Natural killer cell treated with Interleukin-12 subunit alpha and Interleukin-12 subunit beta and Interleukin-15 and Interleukin-18, amount 100 ng/mL, for 72 hours (primary cell): ENCODE measurements at places on chromosomes 2 and 18. TPM values are rescaled to one million over a fixed set of nuclear protein-coding genes. Genes with fewer than 3 reads are reported as not detected.

The TMEM37 gene
- not detected for total RNA-seq

The DCC gene
- not detected for total RNA-seq

The IL37 gene
- not detected for total RNA-seq

The ANO7 gene
- total RNA-seq: 7.1 TPM

The GCKR gene
- total RNA-seq: not detected

The IL36B gene
- total RNA-seq: not detected

GRCh38 chr18:11480692-11481091 is 128.7 kb upstream of the SLC35G4 start:
- H3K36me3 ChIP-seq: no peaks in the 10 kb centered on the region
- no peak for DNase-seq
- H3K27ac ChIP-seq: no peak overlapping the region
- H3K27me3 ChIP-seq: no peaks in the 10 kb centered on the region

DNA sequence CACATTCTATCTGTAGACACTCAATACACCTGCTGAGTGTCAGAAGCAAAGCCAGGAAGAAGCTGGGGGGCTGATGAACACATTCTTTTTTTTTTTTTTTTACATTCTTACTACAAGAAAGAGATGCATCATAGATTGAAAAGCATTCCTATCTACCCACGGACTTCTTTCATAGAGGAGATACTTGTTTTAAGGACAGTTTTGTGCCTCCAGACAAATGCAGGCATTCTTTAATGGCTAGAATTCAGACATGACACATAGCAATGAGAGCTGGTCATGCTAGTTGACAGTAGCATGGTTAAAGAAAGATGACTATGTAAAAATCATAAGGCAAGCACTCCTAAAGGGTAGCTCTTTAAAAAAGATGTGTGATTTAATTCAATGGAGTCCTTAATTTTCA is 110.2 kb downstream of the EPHA4 start:
- DNase-seq: no peak
- H3K4me1 ChIP-seq: peaks cover 40% of the 10 kb centered on the region
- H3K27ac ChIP-seq: no peak overlapping the region
- no peaks in the 10 kb centered on the region for H3K36me3 ChIP-seq

GRCh38 chr18:65846107-65846506 is 95.3 kb downstream of the CDH7 start:
- no peak overlapping the region for H3K4me3 ChIP-seq
- H3K36me3 ChIP-seq: no peaks in the 10 kb centered on the region
- H3K27ac ChIP-seq: no peak overlapping the region

DNA sequence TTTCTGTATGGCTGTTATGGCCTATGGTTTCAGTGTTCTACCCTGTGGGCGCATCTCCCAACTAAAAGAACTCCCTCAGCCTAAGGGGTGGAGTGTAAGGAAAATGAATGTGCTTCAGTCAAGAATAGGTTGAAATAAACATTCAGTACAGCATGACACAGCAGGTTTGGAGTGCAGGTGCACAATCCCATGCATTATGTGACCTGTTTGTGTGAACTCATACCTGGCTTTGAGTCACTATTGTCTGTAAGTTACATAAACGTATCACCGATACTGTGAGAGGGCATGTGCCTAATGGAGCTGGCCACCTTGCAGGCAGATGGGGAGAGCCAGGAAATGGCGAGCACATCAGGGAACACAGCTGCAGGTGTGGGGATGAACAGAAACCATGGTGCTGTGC is 216.0 kb downstream of the DSEL start:
- H3K27me3 ChIP-seq: no peaks in the 10 kb centered on the region
- no peak overlapping the region for H3K27ac ChIP-seq
- peaks cover 7% of the 10 kb centered on the region for H3K36me3 ChIP-seq

- no peaks in the 10 kb centered on the region for H3K4me1 ChIP-seq
- no peak for DNase-seq
- H3K36me3 ChIP-seq: no peaks in the 10 kb centered on the region
- H3K27ac ChIP-seq: no peak overlapping the region
- no peak overlapping the region for H3K4me3 ChIP-seq
- no peaks in the 10 kb centered on the region for H3K27me3 ChIP-seq
Measured at GRCh38 chr2:223093436-223094241, 41.6 kb downstream of the KCNE4 start.

DNA sequence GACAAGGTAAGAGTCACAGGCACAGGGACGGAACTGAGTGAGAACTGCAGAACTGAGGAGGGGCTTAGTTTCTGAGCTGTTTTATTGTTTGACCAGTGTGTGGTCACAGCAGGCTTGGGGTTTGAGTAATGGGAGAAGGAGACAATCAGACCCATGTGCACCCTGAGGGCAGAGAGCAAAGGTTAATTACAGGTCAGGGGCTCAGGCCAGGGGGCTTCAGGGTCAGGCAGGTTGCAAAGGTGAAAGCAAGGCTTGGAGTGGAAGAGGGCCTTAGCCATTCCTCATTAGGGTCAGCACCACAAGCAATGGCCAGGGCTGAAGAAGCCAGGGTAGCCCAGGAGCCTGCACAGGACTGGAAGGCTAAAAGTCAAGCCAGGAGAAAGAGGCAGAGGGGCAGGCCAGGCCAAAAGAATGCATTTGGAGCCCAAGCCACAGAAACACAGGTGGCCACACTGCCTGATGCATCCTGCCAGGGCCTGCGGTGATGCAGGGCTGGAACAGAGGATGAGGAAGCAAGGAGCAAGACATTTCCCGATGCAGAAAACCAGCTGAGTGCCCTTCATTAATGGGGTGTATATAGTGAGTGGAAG is 209.8 kb upstream of the GYPC start:
- H3K27me3 ChIP-seq: peaks cover 24% of the 10 kb centered on the region
- no peak overlapping the region for H3K27ac ChIP-seq
- no peak for DNase-seq

GRCh38 chr2:40219141-40219540 is 232.7 kb downstream of the SLC8A1 start:
- no peaks in the 10 kb centered on the region for H3K4me1 ChIP-seq
- no peaks in the 10 kb centered on the region for H3K36me3 ChIP-seq
- no peak overlapping the region for H3K4me3 ChIP-seq
- no peaks in the 10 kb centered on the region for H3K27me3 ChIP-seq

DNA sequence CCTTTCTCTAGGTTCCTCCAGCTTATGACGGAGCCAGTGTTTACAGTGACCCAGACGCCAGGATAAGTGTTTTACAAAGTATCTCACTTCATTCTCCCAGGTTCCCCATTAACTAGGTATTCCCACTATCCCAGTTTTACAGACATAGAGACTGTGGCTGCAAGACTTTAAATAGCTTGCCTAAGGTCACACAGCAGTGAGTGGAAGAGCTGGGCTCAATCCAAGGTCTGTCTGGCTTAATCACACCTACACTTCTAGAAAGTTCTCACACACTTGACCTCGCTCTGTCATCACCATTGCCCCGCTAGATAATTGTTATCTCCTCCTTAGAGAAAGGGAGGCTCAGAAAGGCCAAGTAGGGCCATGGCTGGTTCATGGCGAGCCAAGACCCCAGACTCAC is 110.2 kb downstream of the ANTXR1 start:
- no peak overlapping the region for H3K4me3 ChIP-seq
- no peak overlapping the region for H3K27ac ChIP-seq
- no peaks in the 10 kb centered on the region for H3K4me1 ChIP-seq
- no peaks in the 10 kb centered on the region for H3K36me3 ChIP-seq

DNA sequence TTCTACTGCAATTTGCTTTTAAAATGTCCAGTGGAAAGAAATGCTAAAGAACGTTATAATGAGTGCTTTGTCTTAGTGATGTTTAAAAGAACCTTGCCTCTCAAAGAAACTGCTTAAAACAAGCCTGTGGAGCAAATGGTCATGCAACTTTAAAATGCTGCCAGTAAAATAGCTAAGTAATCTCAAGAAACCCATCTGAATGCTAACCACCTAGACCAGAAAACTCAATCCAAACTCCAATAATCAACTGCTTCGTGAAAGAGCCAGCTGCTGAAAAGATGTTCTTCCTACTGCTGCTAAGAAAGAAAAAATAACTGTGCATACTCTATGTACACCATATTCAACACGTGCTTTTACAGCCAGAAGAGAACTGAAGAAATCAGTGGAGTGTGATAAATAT is 145.6 kb downstream of the PDE1A start:
- no peak overlapping the region for H3K4me3 ChIP-seq
- no peak for DNase-seq
- H3K27me3 ChIP-seq: no peaks in the 10 kb centered on the region

DNA sequence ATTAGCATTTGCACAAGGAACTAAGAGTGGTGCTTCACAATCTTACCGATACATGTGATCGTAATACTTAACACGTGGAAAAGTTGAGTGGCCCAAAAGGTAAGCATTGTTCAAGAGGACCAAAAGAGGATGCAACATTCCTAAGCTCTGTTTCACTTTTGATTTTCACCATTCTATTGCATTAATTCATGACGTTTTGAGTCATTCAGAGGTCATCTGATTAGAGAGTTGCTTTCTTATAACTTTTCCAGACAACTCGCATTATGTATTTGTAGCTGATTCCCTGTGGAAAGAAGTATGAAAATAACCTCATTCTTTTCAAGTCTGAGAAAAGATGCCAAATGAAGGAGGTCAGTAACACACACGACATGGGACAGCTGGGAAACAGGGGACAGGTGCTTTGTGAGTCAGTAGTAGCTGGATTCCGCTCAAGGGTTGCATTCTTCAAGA is 344.4 kb downstream of the RND3 start:
- no peak overlapping the region for H3K27ac ChIP-seq
- DNase-seq: no peak
- no peak overlapping the region for H3K4me3 ChIP-seq
- H3K27me3 ChIP-seq: no peaks in the 10 kb centered on the region
- no peaks in the 10 kb centered on the region for H3K4me1 ChIP-seq

GRCh38 chr2:159441182-159441581 is 154.7 kb upstream of the WDSUB1 start:
- no peak overlapping the region for H3K27ac ChIP-seq
- peaks cover 23% of the 10 kb centered on the region for H3K36me3 ChIP-seq
- peaks cover 16% of the 10 kb centered on the region for H3K4me1 ChIP-seq
- DNase-seq: no peak

GRCh38 chr2:131542438-131543384 is 15.0 kb downstream of the CCDC74A start:
- no peak for DNase-seq
- no peak overlapping the region for H3K4me3 ChIP-seq
- H3K27me3 ChIP-seq: peaks cover 9% of the 10 kb centered on the region
- no peaks in the 10 kb centered on the region for H3K36me3 ChIP-seq
- H3K27ac ChIP-seq: no peak overlapping the region
- H3K4me1 ChIP-seq: no peaks in the 10 kb centered on the region

DNA sequence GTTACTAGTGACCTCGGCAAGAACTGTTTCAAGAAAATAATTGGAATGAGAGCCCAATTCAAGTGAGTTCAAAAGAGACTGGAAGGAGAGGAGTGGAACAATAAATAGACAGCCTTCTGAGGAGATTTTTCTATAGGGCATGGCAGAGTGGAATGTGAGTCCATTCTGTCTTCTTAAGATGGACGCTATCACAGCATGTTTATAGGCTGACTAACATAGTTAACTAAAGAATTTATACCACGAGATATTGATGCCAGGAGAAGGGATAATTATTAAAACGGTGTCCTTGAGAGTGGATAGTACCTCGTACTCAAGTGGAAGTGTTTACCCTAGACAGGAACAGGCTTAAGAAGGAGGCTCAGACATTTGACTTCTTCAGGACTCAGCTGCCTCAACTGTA is 143.5 kb upstream of the RBBP8 start:
- peaks cover 45% of the 10 kb centered on the region for H3K27me3 ChIP-seq
- H3K4me1 ChIP-seq: no peaks in the 10 kb centered on the region
- H3K27ac ChIP-seq: no peak overlapping the region
- no peaks in the 10 kb centered on the region for H3K36me3 ChIP-seq

DNA sequence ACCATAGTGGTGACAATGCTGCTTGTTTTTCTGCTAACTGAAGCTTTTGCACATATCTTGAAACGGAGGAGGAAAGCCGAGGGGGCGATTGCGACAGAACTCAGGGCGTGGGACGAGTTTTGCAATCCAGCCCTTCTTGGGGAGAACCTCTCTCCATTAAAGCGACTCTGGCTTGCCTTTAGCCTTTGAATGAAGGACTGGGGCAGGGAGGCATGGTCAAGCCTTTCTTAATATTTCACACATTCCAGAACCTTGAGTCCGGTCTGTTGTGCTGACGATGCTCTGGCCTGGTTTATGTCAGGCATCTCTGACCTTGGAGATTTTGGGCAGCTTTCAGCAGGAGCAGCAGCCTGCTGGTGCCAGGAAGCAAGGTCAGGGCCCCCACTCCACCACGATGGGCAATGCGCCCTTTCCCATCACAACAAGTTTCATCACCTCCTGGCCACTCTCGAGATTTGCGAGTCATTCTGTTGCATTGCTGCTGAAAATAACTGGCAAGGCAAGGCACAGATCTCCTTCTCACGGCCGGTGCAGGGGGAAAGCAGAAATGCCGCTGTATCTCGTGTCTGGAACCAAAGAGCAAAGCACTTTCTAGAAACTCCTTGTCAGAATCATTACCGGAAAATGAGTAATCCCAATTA is 10.8 kb downstream of the EMILIN2 start:
- H3K36me3 ChIP-seq: no peaks in the 10 kb centered on the region
- no peak overlapping the region for H3K4me3 ChIP-seq
- H3K27me3 ChIP-seq: peaks cover 9% of the 10 kb centered on the region
- H3K4me1 ChIP-seq: peaks cover 4% of the 10 kb centered on the region
- no peak overlapping the region for H3K27ac ChIP-seq
- DNase-seq: no peak

- H3K27ac ChIP-seq: no peak overlapping the region
- H3K36me3 ChIP-seq: no peaks in the 10 kb centered on the region
- DNase-seq: no peak
- H3K27me3 ChIP-seq: no peaks in the 10 kb centered on the region
Measured at GRCh38 chr2:111946294-111947114, 48.1 kb downstream of the MERTK start.

DNA sequence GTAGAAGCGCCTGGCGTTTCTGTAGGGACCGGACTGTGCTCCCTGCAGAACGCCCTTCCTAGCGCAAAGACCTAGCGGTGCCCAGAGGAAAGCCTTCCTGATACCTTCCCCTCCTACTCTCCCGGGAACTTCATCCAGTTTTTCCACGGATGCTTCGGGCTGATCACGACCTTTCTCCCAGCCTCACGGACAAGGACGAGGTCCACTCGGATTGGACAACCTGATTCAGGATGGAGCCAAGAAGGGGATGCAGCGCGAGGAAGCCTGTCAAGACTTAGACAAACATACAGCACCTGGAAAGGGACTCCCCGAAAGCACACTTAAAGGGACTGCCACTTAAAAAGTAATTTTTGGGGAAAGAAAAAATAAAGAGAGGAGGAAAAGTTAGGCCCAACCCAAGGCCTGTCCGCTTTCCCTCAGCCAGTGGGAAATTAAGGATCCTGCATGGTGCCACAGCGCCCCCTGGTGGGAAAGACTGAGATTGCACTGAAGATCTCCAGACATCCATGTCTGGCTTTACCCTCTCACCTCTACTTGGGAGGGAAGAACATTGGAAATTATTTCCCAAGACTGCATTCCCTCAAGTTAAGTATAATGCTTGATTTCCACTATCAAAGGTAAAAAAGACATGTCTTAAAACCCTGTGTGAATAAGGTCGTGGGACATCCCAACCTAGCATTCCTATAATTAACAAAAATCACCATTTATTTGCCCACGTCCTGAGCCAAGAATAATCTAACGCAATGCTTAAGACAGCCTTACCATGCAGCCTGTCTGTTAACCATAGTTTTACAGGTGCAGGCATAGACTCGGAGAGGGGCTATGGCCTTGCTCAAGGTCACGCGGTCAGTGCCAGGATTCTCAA is 13.4 kb upstream of the COPS8 start:
- no peaks in the 10 kb centered on the region for H3K4me1 ChIP-seq
- H3K4me3 ChIP-seq: no peak overlapping the region
- DNase-seq: peak; percentile 77
- H3K36me3 ChIP-seq: no peaks in the 10 kb centered on the region
- H3K27me3 ChIP-seq: no peaks in the 10 kb centered on the region
